ENCODE measurements at places on chromosomes 2 and 18.

DNA sequence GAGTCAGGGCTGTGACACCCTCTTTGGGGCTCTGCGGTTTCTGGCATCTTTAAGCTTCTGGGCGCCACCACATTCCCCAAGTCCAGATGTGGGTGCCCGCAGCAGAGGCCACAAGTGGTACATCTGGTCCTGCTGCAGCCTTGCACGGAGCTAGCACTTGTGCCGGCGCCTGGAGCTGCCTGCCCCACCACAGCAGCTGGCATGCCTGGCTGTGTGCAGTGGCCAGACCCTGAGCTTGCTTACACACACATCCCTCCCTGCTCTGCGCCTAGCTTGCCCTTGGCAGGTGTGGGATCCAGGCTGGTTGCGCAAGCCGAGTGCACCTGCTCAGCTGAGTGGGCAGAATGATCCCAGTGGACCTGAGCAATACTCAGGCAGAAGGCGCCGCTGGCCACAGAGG, 27.3 kb downstream of the SLC4A10 start:
- no peak for DNase-seq

GRCh38 chr2:146669735-146670134, 1175.1 kb upstream of the ACVR2A start:
- no peak for DNase-seq

GRCh38 chr2:118668431-118669424, 178.7 kb downstream of the EN1 start:
- no peak for DNase-seq

GRCh38 chr2:97673182-97673914, 3.8 kb downstream of the C2orf92 start:
- DNase-seq = no peak

DNA sequence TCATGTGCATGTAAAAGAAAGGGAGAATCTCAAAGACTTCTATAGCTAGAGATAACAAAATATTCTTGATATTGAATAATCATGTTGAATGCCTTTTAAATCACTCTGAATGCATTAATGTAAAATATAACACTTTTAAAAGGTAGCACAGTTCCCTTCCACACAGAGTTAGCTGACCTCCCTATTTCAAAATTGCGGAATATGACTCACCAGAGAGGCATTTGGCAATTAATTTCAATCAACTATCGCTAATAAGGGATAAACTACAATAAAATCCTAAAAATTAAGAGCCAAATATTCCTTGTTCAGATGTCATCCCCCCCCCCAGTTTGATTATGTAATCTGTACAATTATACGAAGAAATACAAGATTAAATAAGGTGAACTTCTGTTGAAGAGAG, 29.3 kb downstream of the ZC3H15 start:
- no peak for DNase-seq

DNA sequence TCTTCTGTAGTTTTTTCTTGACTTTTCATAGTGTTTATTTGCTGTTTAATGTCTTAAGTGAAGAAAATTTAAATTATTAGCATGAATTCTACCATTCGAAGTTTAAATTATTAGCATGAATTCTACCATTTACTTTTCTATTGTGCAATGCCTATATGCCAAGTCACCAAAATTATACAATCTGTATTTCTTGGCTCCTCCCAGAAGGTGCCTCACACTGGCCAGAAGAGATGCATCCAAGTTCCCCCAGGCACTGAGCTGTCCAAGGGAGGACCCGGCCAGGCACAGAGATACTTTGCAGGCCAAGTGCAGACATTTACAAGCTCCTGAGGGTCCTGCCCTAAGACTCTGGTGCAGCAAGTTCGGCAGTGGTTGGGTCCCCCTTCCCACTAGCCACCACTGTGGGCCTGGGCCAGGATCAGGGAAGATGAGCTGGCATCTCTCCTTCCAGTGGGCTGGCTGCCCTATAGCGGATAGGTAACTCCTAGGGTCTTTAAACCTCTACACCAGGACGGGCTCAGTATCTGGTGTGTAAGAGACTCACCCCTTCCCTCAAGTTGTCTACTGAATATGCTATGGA, 31.3 kb downstream of the TMEM247 start:
- no peak for DNase-seq

DNA sequence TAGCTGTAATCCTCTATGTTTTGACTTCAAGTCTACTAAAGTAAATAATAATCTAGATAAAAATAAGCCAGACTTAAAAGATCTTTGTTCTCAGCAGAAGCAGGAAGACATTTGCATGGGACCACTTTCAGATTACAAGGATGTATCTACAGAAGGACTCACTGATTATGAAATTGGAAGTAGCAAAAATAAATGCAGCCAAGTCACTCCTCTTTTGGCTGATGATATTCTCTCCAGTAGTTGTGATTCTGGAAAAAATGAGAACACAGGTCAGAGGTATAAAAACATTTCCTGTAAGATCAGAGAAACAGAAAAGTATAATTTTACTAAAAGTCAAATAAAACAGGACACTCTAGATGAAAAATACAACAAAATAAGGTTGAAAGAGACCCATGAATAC, 338.4 kb downstream of the ZNF804A start:
- DNase-seq = no peak

DNA sequence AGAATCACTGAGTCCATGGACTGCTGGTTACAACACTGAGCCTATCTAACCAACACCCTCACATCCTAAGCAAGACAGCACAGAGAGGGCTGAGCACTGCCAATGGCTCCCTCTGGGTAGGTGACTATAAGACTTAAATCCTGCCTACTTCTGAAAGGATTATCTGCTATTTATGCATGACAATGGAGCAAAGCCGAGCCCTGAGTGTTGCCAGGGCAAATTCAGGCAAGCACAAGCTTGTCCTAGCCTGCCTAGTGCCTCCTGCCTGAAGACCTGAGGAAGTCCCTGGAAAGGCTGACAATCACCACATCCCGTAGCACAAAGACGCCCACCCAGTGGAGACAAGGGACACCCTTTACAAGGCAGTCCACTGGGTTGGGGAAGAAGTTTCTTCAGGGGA, 129.7 kb downstream of the OSR1 start:
- no peak for DNase-seq
